ENCODE measurements at places on chromosomes 12 and 14.
A peak's percentile ranks its signal among the peaks of the same experiment; 100 is the strongest.

GRCh38 chr12:40560848-40561247 is 131.4 kb upstream of the CNTN1 start:
- no peak for DNase-seq

GRCh38 chr14:99505089-99505488 is 23.9 kb downstream of the CCNK start:
- DNase-seq: no peak

DNA sequence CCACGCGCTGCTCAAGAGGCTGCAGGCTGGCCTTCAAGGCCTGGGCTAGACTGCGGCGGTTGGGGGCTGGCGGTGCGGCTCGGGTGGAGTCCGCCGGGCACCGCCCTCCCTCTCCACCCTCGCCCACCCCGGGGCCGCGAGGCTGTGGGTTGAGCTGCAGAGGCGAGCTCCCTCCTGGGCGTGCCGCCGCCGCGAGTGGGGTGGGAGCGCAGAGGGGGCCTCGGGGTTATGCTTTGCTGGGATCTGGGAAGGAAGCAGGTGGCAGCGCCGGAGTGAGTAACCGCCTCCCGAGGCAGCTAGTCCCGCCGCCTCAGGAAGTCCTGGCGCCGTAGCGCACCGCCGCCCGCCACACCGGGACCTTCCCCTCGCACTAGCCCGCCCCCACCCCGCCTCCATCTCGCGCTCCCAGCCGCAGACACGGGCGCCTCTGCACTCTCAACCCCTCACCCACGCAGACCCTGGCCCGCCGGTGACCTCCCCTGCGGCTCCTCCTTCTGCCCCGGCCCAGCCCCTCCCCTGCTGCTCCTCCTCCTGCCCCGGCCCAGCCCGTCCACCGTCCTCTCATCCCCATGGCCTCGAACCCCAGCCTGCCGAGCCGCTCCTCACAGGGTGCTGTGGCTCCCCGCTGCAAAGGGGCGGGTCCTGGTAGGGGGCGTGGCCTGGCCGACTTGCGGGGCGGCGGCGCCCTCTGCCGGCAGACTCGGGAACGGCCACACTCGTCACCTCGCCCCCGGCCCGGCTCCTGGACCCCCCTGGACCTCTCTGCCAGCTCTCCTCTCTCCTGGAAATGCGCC is 16.6 kb downstream of the TAMALIN start:
- DNase-seq: peak; percentile 61

DNA sequence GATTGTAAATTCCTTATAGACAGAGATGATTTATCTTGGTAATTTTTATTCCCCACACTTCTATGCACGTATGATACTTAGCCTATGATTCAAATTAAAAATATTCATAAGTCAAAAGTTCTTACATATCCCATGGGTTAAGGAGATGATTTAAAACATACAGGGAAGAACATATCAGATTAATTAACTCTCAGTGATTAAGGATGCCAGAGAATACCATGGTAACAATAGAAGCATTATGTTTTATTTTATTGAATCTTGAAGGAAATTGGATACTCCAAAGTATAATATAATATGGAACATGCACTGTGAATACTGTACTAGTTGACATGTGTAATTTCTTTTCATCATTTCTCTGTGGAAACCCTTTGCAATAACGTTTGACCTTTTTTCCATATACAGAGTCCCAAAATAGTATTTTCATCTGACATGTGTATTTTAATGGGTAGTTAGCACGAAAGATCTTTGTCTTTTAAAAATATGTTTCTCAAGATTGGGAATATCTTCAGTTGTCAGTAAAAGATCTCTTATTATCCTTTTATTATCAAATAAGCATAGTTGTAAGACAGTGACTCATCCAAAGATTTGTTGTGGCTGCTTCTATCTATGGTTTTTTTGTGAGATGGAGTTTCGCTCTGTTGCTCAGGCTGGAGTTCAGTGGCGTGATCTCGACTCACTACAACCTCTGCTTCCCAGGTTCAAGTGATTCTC is 166.7 kb downstream of the RAD51B start:
- peak; percentile 32 for DNase-seq

- DNase-seq: no peak
Measured at GRCh38 chr14:85947461-85948139, 417.7 kb downstream of the FLRT2 start.

DNA sequence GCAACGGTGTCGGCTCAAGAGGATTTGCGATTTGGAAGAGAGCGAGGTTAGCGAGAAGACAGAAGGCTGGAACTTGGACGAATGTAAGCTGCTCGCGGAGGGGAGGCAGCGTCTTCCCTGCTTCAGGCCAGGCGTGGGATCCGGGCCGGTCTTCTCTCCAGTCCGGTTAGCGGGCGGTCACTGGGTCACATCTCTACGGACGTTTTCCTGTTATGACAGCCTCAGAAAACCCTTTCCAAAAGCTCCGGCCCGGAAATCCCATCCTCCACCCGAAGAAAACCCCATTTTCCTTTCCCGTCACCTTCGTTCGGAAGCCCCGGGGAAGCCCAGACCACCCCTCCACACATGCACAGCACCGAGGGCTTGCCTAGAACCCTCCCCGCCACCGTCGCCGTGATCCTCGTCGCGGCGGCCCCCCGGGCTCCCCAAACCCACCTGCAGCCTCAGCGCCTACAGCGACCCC is 268 bp downstream of the NDUFB1 start:
- DNase-seq: peak; percentile 51

GRCh38 chr12:31813305-31813704 is 84.5 kb upstream of the AMN1 start:
- DNase-seq: peak; percentile 17

- DNase-seq: no peak
Measured at GRCh38 chr12:111368291-111368787, 556 bp downstream of the PHETA1 start.

DNA sequence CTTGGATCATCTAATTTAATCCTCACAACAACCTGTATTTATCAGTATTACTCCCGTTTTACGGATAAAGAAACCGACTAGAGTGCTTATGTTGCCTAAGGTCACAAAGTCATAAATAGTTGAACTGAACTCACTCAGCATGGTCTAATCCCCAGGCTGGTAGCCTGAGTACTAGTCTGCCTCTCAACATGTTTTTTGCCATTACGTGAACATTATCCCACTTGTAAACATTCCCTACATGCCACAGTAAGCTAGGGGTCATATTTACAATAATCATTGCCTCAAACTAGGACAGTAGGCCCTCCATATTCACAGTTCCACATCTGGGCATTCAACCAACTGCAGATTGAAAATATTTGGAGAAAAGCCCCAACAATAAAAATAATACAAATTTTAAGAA is 12.1 kb downstream of the SNRPF start:
- DNase-seq: no peak

DNA sequence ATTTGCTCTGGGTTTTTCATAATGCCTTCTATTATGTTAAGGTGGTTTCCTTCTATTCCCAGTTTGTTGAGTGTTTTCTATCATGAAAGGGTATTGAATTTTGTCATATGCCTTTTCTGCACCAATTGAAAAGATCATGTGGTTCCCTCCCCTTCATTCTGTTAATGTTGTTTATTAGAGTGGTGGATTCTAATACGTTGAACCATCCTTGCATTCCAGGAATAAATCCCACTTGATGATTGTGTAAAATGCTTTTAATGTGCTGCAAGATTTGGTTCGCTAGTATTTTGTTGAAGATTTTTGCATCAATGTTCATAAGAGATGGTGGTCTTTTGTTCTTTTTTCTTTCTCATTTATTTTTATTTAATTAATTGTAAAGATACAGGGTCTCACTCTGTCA is 55.2 kb downstream of the ATP23 start:
- DNase-seq: no peak

GRCh38 chr14:100212476-100213333 is 26.2 kb upstream of the YY1 start:
- DNase-seq: no peak

DNA sequence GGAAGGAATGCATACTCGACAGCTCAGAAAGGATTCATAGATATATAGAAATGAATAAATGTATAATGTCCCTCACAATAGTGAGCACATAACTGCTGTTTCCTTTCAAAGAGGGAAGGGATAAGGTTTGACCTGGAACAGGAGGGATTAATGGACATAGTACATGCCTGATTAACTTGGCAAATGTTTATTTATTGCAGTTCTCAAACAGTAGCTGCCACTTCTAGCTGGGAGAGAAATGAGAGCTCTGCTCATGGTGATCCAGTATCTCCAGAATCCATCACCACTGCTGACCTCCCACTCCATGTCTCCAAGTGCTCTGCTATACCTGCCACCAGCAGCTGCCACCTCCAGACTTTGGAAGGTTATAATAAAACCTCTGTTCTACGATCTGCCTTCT is 108.1 kb downstream of the LRIG3 start:
- DNase-seq: no peak

GRCh38 chr12:47189728-47190127 is 110.0 kb upstream of the AMIGO2 start:
- DNase-seq: no peak

DNA sequence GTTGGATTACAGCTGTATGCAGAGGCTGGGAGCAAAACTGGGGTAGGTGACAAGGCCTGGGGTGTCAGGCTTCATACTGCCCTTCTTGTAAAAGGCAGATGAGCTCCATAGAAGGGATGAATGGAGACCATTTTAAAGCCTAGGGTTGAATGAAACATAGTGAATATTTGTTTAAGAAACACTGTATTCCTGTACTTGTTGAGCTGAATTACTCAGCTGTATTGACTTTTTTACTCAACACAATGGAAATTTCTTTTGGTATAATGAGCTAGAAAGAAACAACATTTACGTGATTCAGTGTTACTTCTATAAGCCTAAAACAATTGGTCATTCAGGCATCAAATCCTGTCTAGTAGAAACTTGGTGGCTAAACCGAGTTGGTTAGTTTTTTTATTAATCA is 14.1 kb downstream of the ATP6V0A2 start:
- no peak for DNase-seq

DNA sequence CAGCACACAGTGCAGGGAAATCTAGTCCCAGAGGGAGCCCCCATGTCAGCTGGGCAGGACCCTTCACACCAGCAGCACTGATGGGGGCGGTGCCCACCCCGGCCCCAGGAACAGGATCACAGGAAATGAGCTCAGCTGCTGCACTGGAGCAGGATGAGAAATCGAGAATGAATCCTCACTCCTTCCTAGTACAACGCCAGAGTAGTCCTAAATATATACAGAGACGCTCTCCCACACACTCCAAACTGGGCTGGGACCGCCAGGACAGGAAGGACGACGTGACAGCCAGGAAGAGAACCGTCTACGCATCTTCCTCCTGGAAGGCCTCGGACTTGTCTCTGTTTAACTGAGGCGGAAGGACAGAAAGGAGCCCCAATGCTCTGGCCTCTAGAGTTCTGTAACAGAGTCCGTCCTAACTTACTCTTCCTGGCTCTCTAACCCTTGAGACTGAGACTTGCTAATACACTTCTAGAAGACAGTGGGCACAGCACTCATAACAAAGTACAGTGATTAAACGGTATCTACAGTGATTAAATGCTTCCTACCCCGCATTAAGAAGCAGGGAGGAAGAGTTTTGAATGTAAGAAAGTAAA is 33.4 kb downstream of the CDC42BPB start:
- peak; percentile 59 for DNase-seq

DNA sequence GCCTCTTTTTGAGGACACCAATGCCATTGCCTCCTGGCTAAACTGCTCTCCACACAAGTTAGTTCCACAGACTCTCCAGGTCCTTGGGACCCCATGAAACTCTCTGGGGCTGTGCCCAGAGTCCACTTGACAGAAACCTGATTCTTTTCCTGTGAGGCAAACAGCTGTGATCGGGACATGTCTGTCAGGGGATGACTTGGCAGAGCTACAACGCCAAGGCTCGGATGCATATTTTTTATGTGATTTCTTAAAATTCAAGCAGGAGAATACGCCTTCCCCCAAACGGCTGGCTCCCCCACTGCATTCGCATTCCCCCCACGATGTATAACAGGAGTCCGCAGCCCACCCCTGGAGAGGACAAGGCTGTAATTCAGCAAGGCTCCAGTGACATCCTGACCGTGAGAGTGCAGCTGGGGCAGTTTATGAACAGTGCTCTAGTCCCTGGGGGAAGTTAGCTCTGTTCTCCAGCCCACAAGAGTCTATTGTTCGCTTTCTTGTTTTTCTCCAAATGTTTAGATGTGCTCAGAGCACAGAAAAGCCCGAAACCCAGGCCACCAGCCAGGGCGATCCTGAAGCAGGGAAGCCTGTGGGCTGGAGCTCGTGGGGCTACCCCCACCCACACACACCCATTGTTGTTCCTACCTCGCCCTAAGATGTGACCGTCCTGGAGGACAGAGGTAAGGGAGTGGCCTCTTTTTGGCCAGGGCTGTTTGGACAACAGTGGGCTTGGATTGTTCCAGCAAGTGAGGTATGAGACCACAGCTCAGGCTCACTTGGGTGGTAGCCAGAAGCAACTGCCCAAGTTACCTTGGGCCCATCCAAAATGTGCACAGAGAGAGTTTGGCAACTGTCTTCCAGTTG is 159.5 kb downstream of the ZFP36L1 start:
- peak; percentile 46 for DNase-seq

DNA sequence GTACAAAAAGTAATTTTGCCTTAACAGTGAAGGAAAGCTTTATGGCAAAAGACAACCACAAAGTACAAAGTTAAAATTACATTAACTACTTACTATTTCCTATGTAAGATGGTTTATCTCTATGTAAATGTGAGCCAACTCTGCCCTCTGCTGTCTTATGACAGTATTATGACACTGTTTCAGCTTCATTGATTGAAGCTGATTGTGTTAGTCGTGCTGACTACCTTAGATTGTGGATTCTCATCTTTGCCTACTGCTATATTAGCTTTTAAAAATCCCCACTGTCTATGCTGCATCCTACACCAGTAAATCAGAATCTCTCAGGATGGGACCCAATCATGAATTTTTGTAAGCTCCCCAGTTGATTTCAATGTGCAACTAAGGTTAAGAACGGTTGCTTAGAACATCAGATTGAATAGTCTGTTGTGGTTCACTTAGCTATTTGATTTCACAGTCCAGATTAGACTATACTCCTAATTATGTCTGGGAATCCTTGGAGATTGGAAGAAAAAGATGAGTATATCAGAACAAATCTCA is 12.2 kb upstream of the SPTB start:
- DNase-seq: peak; percentile 80

- no peak for DNase-seq
Measured at GRCh38 chr14:99188731-99189191, 83.2 kb downstream of the BCL11B start.
